MM.1S (cell line): ENCODE measurements at places on chromosomes 12 and 14.

GRCh38 chr12:77007476-77007875 lies 57.9 kb downstream of the E2F7 start:
- no peak for DNase-seq
- H3K36me3 ChIP-seq = no peaks in the 10 kb centered on the region
- H3K27ac ChIP-seq = no peak overlapping the region
- H3K4me3 ChIP-seq = no peak overlapping the region
- no peaks in the 10 kb centered on the region for H3K4me1 ChIP-seq

DNA sequence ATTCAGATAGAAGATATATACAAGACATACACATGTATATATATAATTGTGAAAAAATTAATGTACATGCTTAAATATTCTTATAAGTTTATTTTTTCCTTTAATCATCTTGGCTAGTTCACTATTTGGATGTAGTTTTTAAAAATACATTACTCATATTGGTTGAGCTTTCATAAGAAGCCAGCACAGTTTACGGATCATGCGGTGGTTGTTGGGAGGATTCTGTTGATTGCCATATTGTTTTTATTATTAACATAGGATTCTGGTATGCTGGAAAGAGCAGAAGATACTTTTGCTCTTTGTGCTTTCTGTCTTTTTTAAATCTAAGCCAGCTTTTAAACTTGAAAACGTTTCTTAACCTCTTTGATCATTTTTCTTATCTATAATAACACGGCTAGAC lies 163.4 kb downstream of the OTOGL start:
- no peaks in the 10 kb centered on the region for H3K36me3 ChIP-seq
- no peak overlapping the region for H3K27ac ChIP-seq
- H3K4me1 ChIP-seq = no peaks in the 10 kb centered on the region
- no peak for DNase-seq

- no peak overlapping the region for H3K4me3 ChIP-seq
- H3K27me3 ChIP-seq = no peaks in the 10 kb centered on the region
- no peaks in the 10 kb centered on the region for H3K36me3 ChIP-seq
- no peak overlapping the region for H3K27ac ChIP-seq
These were observed 176.5 kb downstream of the PIWIL1 start for GRCh38 chr12:130514149-130514551.

- no peaks in the 10 kb centered on the region for H3K36me3 ChIP-seq
- no peak overlapping the region for H3K27ac ChIP-seq
- no peak overlapping the region for H3K4me3 ChIP-seq
- no peaks in the 10 kb centered on the region for H3K27me3 ChIP-seq
- DNase-seq = no peak
- H3K4me1 ChIP-seq = no peaks in the 10 kb centered on the region
These were observed 27.3 kb upstream of the ST8SIA1 start for GRCh38 chr12:22361785-22362184.

DNA sequence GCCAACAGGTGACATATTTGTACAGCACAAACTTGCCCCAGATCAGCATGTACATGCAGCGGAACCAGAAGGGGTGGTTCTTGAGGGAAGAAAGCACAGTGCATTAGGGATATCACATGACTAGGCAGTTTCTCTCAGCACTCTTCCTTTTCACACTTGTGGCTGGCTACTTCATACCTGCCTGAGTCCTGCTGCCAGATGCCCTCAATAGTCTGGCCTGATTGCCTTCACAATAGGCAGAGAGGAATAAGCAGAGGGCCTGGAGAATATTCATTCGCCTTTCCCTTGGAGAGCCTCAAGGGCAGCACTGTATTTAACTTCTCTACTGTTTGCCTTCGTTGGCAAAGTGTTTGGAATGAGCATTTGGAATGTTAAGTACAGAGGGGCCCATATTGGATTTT lies 7.9 kb downstream of the EMG1 start:
- no peak overlapping the region for H3K4me3 ChIP-seq
- H3K27ac ChIP-seq = peak overlapping the region; percentile 9; the same call in 1 of the 2 replicates
- H3K4me1 ChIP-seq = peaks cover 34% of the 10 kb centered on the region
- H3K36me3 ChIP-seq = 0 out of 2 replicates have a peak, but pooled peaks cover 7% of the 10 kb centered on the region
- peak; percentile 35 for DNase-seq

- no peak overlapping the region for H3K27ac ChIP-seq
- no peaks in the 10 kb centered on the region for H3K36me3 ChIP-seq
- H3K27me3 ChIP-seq = no peaks in the 10 kb centered on the region
- H3K4me1 ChIP-seq = 0 out of 2 replicates have a peak, but pooled peaks cover 3% of the 10 kb centered on the region
- no peak for DNase-seq
- no peak overlapping the region for H3K4me3 ChIP-seq
These were observed 27.1 kb downstream of the ACTN1 start for GRCh38 chr14:68951800-68952530.

- no peaks in the 10 kb centered on the region for H3K36me3 ChIP-seq
- H3K4me3 ChIP-seq = no peak overlapping the region
- no peak overlapping the region for H3K27ac ChIP-seq
- no peaks in the 10 kb centered on the region; the same call in 1 of the 2 replicates for H3K4me1 ChIP-seq
These were observed 102.9 kb downstream of the DYRK2 start for GRCh38 chr12:67751381-67751928.

DNA sequence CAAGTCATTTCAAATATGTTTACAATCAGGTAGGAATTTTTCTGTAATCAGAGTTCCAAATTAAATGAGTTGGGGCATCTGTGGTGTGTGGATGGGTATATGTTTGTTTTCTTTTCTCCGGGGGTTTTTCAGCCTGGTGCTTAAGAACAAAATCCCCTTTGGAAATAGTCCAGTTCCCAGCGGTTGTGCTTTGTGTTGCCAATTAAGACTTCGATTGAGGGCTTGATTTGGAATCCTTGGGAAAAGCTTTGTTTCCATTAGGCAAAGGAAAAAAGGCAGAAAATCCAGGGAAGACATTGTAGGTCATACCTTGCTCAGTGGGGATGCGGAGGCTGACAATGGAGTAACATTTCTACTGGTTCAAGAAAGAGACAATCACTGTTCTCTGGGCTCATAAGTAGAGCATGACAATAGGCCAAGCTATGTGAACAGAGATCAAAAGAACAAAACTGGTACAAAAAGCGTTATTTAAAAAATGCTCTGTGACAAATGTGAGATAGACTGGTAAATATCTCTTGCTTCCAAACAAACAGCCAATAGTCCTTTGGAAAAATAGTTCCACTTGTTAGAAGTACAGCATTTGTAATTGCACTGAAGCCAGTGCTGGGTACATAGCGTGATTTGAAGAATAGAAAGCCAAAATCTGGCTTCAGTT lies 79.7 kb downstream of the EML1 start:
- H3K4me1 ChIP-seq = no peaks in the 10 kb centered on the region
- H3K27me3 ChIP-seq = no peaks in the 10 kb centered on the region
- H3K27ac ChIP-seq = no peak overlapping the region
- H3K4me3 ChIP-seq = no peak overlapping the region
- DNase-seq = no peak

GRCh38 chr14:44215660-44216059 lies 291.4 kb downstream of the FSCB start:
- H3K27ac ChIP-seq = no peak overlapping the region
- no peak for DNase-seq
- H3K27me3 ChIP-seq = no peaks in the 10 kb centered on the region

GRCh38 chr14:57974896-57975295 lies 109.0 kb upstream of the SLC35F4 start:
- no peaks in the 10 kb centered on the region for H3K4me1 ChIP-seq
- no peak for DNase-seq
- H3K27ac ChIP-seq = no peak overlapping the region
- H3K36me3 ChIP-seq = no peaks in the 10 kb centered on the region

- H3K36me3 ChIP-seq = no peaks in the 10 kb centered on the region
- H3K4me3 ChIP-seq = no peak overlapping the region
- H3K27ac ChIP-seq = no peak overlapping the region
- no peak for DNase-seq
These were observed 23.8 kb upstream of the PPP1CC start for GRCh38 chr12:110766311-110767154.

DNA sequence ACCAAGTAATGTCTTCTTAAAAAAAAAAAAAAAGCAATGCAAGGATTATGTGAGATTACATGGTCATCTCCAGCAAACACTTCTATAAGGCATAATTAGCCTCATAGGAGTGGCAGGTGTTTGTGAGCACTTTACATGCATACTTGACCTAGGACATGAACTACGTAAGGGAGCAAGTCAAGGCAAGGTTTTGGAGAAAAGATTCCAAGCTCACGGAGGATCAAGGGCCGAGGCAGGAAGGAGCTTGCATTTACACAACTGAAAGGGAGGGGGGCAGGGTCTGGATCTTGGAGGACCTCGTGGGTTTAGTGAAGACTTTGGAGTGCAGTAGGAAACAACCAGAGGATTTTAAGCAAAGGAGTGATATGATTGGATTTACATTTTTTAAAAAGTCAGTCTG lies 112.5 kb downstream of the CCER1 start:
- no peaks in the 10 kb centered on the region for H3K4me1 ChIP-seq
- no peaks in the 10 kb centered on the region for H3K36me3 ChIP-seq
- H3K27me3 ChIP-seq = no peaks in the 10 kb centered on the region

GRCh38 chr12:82893896-82894295 lies 207.2 kb downstream of the TMTC2 start:
- H3K4me3 ChIP-seq = no peak overlapping the region
- no peaks in the 10 kb centered on the region for H3K27me3 ChIP-seq
- H3K4me1 ChIP-seq = no peaks in the 10 kb centered on the region
- no peak for DNase-seq

DNA sequence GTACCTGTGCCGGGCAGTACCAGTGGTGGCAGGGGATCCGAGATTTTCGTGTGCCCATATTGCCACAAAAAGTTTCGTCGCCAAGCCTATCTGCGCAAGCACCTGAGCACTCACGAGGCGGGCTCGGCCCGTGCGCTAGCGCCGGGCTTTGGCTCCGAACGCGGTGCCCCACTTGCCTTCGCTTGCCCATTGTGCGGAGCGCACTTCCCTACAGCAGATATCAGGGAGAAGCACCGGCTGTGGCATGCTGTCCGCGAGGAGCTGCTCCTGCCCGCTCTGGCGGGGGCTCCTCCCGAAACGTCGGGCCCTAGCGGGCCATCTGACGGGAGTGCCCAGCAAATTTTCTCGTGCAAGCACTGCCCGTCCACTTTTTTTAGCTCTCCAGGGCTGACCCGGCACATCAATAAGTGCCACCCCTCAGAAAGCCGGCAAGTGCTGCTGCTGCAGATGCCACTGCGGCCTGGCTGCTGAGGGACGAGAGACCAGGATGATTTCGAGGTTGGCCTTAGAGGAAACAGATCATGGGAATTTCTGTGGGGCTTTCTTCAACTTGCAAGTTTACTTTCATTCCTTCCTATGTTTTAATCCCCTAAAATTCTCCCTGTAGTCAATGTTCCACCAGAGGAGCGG lies 1.6 kb downstream of the INSM2 start:
- peaks cover 12% of the 10 kb centered on the region for H3K4me1 ChIP-seq
- H3K27ac ChIP-seq = no peak overlapping the region
